ENCODE measurements at places on chromosomes 3 and 15.

GRCh38 chr3:5188419-5189221 is 1.1 kb downstream of the EDEM1 start:
- DNase-seq, result peak; percentile 53

DNA sequence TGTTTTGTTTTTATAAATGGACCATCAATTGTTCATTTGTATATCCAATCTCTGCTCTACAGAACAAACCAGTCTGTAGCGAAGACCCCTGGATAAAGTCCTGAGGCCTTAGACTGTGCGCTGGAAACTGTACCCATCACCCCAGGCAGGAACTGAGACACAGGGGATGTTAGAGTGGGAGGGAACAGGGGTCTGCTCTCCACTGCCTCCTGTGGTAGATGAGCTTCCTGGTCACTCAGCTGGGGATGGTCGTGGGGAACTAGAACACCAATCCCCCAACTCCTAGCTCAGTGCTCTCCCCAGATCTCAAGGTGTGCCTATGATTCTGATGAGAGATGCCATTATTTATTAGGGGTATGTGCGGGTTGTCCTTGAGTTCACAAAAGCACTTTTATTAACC is 340.2 kb upstream of the IGF1R start:
- no peak for DNase-seq

DNA sequence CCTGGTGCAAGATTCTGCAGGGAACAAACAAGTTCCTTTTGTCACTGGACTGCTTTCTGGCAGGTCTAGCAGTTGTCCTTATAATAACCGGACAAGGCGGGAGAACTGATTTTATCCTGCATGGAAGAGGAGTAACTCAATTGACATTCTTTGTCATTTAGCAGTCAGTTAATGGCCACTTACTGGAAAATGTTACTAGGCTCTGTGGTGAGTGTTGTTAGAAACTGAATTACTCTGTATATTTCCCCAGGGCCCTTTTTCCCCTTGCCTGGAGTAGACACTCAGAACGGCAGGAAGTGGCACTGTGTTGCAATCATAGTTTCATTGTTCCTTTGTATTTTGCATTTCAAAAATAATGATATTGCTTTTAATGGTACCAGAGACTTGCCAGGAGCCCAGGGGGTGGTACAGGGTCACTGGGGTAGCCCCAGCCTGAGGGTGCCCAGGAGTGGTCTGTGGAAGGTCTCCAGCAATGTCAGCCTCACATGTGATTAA is 318.6 kb upstream of the LRRFIP2 start:
- no peak for DNase-seq

GRCh38 chr15:95635666-95636065 is 694.8 kb upstream of the NR2F2 start:
- no peak for DNase-seq

DNA sequence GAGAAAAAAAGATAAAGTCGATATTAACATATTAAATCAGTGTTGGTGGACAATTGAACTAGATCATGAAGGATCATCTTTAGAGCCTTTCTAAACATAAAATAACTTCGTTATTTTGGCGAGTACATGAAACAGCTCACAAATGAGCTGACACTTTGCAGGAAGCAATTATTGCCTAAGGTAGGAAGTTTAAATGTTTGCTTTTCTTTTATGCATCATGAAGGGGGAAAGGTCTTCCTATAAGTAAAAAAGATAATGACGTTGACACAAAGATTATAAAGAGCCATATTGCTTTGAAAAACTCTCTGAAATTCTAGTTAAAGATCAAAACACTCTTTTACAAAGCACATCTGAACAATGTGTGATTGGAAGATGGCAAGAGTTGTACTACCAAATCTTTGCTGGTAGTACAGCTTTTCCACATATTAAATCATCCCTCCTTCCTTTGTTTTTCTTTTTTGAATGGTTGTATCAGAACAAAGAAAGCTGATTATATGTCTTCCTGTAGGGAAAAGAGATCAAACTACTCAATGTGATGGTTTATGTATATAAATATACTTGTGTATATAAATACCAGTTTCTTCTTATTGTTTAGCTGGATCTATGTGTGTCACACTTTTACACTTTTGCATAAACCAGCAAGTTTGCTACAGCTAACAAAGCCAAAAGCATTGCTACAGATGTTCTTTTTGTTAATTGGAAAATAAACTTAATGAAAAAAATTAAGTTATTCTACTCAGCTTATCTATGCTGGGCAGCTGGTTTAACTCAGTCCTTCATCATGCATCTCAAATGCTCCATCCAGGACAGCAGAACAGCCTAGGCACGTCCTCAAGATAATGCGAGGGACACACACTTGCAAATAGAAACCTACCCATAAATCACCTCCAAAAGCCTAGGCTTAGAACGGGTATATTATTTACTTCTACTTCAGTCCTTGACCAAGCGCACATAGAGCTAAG is 850.8 kb upstream of the ROBO1 start:
- DNase-seq, result no peak

GRCh38 chr3:113104357-113105092 is 106.8 kb upstream of the BOC start:
- DNase-seq, result no peak

GRCh38 chr3:155026999-155027591 is 53.0 kb upstream of the MME start:
- no peak for DNase-seq

- DNase-seq, result no peak
Measured at GRCh38 chr3:100516232-100516631, 23.8 kb downstream of the TMEM45A start.

GRCh38 chr3:159848348-159849118 is 140.1 kb upstream of the IL12A start:
- DNase-seq, result no peak

DNA sequence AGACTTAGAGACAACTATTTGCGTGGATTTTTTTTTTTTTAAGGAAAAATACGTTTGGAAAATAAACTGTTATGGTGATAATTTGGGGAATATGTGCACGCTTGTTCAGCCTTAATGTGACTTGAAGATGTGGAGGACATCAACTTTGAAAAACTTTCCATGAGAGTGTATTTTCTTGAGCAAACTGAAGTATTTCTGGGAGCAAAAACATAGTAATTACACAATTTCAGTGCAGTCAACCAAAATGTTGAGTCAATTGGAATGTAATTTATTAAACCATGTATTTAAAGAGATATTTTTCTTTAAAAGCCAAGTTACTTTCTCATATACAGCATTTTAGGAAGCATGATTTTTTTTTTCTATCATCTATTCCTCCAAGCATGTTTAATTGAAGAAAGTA is 80.3 kb upstream of the FLNB start:
- DNase-seq, result no peak

GRCh38 chr3:19457449-19457848 is 309.1 kb downstream of the KCNH8 start:
- no peak for DNase-seq

- no peak for DNase-seq
Measured at GRCh38 chr3:140719841-140720614, 42.2 kb downstream of the TRIM42 start.
